ENCODE measurements at places on chromosomes 7 and 10. TPM values are rescaled to one million over a fixed set of nuclear protein-coding genes. Genes with fewer than 3 reads are reported as not detected.

GRCh38 chr10:71840177-71840957 is 10.7 kb downstream of the PSAP start:
- peak; percentile 66 for DNase-seq

Gene GIMAP1
- not detected for total RNA-seq

GRCh38 chr7:19919261-19920095 is 146.1 kb upstream of the TMEM196 start:
- no peak for DNase-seq

DNA sequence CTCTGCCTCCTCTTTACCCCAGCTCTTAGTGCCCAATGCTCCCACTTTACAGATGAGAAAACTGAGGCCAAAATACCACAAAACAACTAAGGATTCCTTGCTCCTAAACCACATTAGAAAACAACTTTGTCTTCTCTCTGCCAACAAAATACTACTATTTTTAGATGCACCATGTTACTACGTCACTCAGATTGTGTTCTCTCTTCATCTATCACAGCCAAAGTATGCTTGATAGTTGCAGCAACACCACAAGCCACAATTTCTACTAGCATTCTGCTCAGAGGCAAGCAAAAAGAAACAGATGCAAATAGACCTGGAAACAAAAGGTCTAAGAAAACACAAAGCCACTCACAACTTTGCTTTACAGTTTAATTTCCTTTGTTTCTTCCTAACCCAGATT is 3.3 kb upstream of the PDE1C start:
- no peak for DNase-seq

GRCh38 chr10:29886299-29886698 is 173.1 kb downstream of the JCAD start:
- no peak for DNase-seq

- no peak for DNase-seq
Observed at GRCh38 chr7:158564663-158565035, 23.0 kb downstream of the PTPRN2 start.

All from progenitor cell of endocrine pancreas (in vitro differentiated cells).